ENCODE measurements at places on chromosomes 6 and 20.

DNA sequence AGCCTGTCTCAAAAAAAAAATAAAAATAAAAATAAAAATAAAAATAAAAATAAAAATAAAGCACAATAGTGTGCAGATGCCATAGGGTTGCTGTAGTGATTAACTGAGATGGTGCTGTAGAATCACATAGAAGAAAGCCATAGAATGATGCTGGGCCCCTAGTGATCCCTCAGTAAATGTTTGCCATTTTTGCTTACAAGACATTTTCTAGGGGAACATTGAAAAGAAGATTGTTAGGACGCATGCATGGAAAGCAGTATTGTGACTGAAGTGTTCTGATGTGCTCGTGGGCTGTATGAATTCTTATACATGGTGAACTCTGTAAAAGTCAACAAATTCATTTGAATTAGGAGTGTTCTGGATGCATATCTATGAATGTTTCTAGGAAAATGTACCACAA lies 22.0 kb upstream of the SAMD3 start:
- DNase-seq = no peak

DNA sequence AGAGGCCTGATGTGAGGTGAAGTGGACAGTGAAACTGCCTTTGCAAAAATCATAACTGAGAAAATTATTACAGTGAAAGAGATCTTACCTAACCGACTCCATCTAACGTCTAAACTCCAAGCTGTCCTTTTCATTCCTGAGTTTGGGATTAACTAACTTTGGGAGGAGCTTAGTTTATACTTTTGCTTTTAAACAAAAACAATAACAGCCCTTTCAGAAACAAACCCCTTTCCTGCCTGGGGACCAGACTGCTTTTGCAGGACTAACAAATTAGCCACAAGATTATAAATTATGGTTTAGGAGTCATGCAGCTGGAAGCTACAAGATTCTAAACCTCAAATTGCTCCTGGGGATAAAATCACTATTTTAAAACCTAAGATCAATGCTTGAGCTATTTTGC lies 38.6 kb upstream of the HFE start:
- no peak for DNase-seq

- DNase-seq = no peak
Observed at GRCh38 chr6:157276134-157276532, 47.2 kb downstream of the TMEM242 start.

DNA sequence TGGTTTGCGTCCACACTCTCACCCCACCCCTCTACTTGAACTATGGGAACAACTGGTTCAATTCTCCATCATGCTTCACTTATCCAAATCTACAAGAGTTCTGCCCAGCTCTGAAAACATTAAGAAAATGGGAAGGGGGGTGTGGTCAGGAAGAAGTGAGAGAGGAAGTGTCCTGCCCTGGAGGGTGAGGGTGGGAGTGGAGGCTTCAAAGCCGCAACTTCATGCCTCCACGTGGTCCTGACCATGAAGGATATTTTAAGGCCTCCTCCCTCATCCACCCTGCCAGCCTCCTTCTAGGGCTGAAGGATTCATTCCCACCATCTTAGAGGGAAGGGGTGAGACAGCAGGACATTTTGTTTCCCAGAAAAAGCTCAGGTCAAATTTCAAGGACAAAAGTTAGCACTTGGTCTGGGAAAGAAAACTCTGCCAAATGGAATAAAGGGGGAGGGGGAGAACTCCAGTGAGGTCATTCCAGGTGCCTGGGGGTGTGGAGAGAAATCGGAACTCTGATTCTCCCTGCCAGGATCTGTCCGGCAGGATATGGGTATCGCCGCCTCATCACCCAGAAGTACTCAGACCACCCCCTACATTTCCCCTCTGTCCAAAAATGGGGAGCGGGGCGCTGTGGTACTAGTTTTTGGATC lies 4.9 kb downstream of the RIMS4 start:
- no peak for DNase-seq

GRCh38 chr6:66508433-66508832 lies 801.4 kb upstream of the EYS start:
- no peak for DNase-seq

- DNase-seq = no peak
Observed at GRCh38 chr6:835476-836160, 142.7 kb upstream of the EXOC2 start.

GRCh38 chr6:152268846-152269442 lies 368.2 kb downstream of the SYNE1 start:
- DNase-seq = no peak

DNA sequence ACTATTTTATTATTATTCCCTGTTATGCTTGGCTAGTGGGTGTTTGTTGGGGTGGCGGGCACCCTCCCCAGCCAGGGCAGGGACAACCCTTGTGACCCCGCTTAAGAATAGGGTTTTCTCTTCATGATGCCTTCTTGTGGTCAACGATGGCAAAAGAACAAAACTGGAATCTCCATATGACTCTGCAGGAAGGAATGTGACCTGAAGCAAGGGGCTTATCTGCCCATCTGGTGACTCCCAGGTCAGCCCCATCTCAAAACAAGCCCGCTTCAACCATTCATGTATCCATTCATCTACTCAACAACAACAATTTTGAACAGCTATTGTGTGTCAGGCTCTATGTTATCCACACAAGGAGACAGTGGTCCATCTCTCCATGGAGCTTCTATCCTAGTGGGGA lies 30.9 kb upstream of the TGM6 start:
- DNase-seq = no peak

- DNase-seq = no peak
Observed at GRCh38 chr20:42218621-42219374, 600.6 kb upstream of the CHD6 start.

DNA sequence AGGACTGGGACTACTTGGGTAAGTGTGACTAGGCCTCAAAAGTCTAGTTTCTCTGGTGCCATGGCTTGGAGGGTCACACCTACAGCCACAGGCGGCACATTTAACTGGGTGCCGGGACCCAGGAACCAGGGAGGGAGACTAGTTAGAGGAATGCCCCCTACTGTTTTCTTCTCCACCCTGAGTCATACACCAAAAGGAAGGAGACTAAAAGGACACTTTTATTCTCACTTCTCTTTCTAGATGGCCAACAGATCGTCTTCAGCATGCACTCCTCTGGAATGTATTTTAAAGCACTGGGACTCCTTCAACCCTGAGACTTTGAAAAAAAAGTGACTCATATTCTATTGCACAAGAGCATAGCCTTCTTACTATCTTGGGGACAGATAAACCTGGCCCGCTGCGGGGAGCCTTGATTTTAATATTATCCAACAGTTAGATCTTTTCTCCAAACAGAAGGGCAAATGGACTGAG lies 33.4 kb downstream of the PLN start:
- DNase-seq = no peak

GRCh38 chr20:42093542-42094440 lies 475.6 kb upstream of the CHD6 start:
- no peak for DNase-seq

GRCh38 chr6:118705544-118706491 lies 54.4 kb upstream of the CEP85L start:
- DNase-seq = no peak

GRCh38 chr6:116073765-116074440 lies 13.2 kb upstream of the FRK start:
- DNase-seq = no peak

DNA sequence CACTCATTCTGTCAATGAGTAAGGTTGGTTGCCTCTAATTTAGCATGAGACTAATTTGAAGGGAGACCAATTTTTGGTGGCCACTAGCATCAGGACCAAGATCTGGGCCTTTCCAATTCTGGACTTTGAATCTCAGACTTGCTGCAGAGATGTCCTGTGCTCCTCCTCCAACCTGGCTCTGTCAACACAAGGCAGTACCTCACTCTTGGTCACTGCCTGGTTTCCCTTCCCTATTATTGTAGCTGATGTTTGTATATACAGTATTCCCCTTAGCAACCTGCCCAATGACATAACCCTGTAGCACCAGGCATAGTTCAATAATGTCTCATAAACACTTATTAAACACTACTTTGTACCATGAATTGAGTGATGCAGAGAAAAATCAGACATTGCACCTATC lies 50.4 kb downstream of the UNC5CL start:
- DNase-seq = no peak

DNA sequence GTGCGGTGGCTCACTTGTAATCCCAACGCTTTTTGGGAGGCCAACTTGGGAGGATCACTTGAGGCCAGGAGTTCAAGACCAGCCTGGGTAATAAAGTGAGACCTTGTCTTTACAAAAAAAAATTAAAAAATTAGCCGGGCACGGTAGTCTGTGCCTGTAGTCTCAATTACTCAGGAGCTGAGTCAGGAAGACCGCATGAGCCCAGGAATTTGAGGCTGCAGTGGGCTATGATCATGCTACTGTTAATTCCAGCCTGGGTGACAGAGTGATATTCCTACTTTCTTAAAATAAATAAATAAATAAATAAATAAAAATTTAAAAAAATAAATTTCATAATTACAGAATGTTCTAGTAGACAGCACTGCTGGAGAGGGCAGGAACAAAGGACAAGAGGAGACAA lies 62.4 kb downstream of the DST start:
- no peak for DNase-seq

GRCh38 chr6:1906014-1906413 lies 296.3 kb downstream of the FOXC1 start:
- no peak for DNase-seq

- DNase-seq = no peak
Observed at GRCh38 chr20:50632236-50632635, 59.1 kb downstream of the RIPOR3 start.

- peak; percentile 1 for DNase-seq
Observed at GRCh38 chr6:158068893-158069799, 87.5 kb downstream of the SYNJ2 start.

- no peak for DNase-seq
Observed at GRCh38 chr6:19849755-19850154, 12.6 kb downstream of the ID4 start.

GRCh38 chr6:73985891-73986290 lies 289.9 kb downstream of the CD109 start:
- DNase-seq = no peak

- DNase-seq = no peak
Observed at GRCh38 chr6:110876806-110877564, 2.4 kb downstream of the AMD1 start.

DNA sequence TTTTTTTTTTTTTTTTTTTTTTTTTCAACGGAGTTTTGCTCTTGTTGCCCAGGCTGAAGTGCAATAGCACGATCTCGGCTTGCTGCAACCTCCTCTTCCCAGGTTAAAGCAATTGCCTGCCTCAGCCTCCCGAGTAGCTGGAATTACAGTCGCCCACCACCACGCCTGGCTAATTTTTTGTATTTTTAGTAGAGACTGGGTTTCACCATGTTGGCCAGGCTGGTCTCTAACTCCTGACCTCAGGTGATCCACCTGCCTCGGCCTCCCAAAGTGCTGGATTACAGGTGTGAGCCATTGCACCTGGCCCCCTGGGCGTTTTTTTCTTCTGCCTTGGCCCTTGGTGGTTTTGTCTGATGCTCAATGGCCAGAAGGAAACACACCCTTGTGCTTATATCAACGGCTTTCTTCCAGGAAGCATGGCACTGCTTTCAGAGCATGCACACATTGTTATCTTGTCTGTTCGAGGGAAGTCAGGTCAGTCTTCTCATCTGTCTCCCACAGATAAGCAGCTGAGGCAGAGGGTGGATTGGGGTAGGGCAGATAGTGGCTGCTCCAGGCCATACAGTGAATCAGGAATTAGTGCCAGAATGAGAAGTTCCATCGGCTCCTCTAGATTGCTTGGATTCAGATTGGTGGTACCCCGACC lies 203.1 kb downstream of the TSHZ2 start:
- DNase-seq = no peak

DNA sequence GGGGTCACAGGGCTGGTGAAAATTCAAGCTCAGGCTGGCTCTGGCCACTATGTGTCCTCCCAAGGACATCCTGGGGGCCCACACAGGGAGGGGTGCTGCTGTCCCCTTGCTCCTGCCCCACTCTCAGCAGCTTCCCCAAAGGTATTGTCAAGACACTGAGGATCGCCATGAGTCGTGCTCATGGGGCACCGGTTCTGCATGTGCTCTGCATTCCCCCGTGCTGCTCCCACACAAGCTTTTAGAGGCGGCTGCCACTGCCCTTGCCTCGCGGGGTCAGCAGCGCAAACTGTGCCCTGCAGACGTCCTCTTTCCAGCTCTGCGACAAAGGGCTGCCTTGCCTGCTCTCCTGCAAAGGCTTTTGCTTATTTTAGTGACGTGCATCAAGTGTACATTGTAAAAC lies 179.8 kb downstream of the ERMARD start:
- no peak for DNase-seq

DNA sequence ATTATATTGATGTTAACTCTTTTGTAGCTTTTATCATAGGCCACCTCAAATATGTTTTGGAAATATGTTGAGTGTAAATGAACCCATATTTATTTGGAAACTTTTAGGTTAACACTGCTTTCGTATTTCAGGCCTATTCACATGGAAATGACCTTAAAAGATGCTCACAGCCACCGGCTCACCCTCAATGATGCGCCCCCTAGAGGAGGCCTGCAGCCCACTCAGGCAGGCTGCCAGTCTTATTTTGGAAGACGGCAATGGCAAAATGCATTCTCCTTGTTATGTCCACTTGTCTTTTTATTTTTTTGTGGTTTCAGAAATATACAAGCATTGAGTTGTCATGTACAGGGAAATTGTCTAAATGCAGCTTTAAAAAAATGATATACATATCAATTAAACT lies 869.7 kb downstream of the PHF3 start:
- DNase-seq = no peak

GRCh38 chr6:157096105-157096504 lies 227.2 kb downstream of the TMEM242 start:
- no peak for DNase-seq

DNA sequence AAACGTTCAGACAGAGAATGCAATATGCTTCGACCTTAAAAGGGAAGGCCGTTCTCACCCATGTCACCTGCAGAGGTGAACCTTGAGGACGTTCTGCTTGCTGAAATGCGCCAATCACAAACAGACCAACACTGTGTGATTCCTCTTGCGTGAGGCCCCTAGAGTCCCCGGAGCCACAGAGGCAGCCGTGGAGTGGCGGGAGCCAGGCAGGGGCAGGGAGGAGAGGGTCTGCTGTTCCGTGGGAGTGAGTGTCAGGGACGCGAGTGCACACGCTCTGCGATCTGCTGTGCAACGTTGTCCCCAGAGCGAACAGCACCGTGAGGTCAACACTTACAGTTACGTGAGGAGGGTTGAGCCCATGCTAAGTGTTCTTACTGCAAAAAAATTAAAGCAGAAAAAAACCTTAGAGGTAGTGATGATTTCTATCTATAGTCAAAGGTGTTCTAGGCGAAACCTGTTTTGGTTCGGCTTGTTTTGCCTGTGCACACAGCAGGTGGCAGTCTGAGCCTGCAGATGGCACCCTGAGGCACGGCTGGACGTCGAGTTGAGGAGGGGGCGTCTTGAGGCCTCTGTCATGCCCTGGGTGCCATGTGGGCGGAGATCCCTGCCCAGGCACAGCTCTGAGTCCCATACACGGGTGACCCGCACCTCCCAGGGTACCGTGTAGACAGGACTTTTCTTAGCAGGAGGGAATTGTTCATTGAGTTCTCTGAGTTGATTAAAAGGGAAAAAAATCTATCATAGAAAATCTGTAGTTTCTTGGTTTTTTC lies 71.7 kb upstream of the FRMD1 start:
- no peak for DNase-seq

DNA sequence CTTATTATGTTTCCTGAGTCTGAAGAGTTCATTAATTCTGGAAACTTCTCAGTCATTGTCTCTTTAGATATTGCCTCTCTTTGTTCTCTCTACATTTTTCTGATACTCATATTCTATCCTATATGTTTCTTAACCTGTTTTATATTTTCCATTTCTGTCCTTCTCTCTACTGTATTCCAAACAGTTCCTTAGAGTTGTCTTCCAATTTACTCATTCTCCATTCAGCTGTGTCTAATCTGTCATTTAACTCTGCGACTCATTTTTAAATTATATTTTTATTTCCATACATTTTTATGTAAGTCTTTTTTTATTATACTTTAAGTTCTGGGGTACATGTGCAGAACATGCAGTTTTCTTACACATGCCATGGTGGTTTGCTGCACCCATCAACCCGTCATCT lies 251.8 kb downstream of the NRN1 start:
- DNase-seq = no peak

Measured in NCI-H2081 (cell line).